Skin of body (tissue), 3 donors: ENCODE measurements at places on chromosomes 4 and X.

DNA sequence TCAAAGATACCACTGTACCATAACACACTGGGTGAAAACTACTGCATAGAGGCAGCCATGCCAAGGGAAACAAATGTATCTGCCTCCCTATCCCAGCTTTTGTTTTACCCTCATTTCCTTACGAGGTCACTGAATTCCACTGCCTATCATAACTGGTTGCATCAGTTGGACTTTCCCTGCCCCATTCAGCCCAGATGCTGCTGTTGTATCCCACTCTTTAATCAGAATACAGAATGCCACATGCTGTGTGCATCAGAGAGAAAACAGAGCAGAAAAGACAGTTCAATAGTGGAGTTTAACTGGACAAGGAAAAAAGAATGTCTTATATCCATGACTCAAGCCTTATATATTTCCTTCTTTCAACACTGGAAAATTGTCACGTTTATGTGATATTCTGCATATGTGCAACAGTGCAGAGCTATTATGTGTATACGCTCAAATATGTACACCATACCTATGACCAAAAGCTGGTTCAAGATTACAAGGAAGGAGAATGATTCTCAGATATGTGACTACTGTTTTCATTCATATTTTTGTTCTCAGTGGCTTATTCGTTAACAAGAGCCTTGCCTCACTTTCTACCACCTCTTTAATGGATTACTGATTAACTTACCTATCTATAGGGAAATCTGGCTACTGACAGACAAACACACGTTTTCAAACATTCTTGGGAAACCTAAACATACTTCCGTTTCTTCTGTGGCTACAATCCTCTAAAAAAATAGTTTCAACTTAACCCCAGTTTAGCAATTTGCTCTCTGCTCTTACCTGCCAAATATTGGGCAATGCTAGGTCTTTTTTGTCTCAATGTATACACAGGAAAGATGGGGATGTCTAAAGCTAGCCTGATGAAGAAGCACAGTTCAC is 378.9 kb downstream of the SMARCA1 start:
- no peak for DNase-seq

GRCh38 chr4:60368986-60369385 is 831.1 kb upstream of the ADGRL3 start:
- DNase-seq: no peak

- no peak for DNase-seq
These were observed 81.0 kb upstream of the ESX1 start for GRCh38 chrX:104335756-104336155.

GRCh38 chr4:56314207-56314915 is 72.9 kb downstream of the AASDH start:
- no peak for DNase-seq

DNA sequence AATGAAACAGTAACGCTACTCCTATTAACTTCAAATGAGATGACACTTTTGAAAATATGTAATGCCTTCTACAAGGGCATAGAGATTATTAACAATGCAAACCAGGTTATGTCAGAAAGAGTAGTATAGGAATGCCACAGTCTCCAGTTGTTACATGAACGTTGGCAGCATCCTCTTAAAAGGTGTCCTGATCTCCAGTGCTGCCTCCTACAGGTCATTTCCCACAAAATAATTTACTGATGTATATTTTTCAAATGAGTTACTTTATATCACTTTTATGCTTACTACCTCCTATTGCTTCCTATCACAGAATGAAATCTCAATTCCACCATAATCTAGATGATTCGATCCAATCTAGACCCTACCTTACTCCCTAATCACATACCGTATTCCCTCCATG is 195.2 kb upstream of the EPHA5 start:
- DNase-seq: no peak

- DNase-seq: no peak
These were observed 60.4 kb downstream of the CASP3 start for GRCh38 chr4:184588893-184589292.

DNA sequence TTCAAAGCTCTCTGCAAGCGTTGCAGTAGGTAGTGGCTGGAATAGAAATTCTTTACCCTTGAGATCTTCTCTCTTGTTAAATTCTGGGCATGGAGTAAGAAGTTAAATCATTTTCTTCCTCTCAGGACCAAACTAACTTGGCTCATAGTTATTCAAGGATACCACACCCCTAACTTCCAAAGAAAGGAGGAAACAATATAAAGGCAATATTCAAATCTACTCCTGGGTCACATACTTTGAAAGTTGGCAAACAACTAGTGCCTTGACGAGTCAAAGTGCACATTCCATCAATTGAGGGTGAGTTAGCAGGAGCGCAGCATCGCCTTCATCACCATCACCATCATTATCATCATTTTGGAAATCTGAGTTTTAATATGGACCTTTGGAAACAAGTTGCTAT is 20.4 kb upstream of the KIT start:
- DNase-seq: no peak
